ENCODE measurements at places on chromosomes 3 and 15. TPM values are rescaled to one million over a fixed set of nuclear protein-coding genes. Genes with fewer than 3 reads are reported as not detected.

Gene RTP1
- not detected for total RNA-seq

Gene CLEC3B
- 1.2 TPM for total RNA-seq

GRCh38 chr3:196645096-196645495 lies 5.6 kb downstream of the NRROS start:
- no peak overlapping the region for H3K4me3 ChIP-seq
- DNase-seq, result no peak
- peaks cover 6% of the 10 kb centered on the region for H3K27me3 ChIP-seq
- no peak overlapping the region for H3K27ac ChIP-seq
- no peaks in the 10 kb centered on the region for H3K36me3 ChIP-seq

DNA sequence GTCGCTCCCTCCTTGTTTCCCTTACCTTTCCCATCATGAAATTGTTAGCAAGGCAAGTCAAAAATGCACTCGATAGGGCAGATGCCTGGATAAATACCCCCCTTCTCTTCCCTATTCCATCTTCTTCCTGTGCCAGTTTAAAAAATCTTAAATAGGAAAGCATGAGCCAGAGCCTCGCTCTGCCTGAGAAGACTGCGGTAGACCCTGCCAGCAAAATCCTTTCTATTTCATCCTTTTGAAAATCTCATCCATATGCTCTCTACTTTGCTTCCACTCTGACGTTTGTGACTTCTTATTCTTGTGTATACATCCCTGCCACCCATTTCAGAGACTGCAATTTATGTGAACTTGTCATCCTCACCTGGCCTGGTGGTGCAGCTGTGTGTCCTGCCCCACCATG lies 114.6 kb upstream of the ETV5 start:
- peaks cover 3% of the 10 kb centered on the region for H3K4me1 ChIP-seq
- H3K27me3 ChIP-seq, result peaks cover 26% of the 10 kb centered on the region
- H3K36me3 ChIP-seq, result no peaks in the 10 kb centered on the region
- H3K27ac ChIP-seq, result no peak overlapping the region
- H3K4me3 ChIP-seq, result no peak overlapping the region
- DNase-seq, result no peak

GRCh38 chr3:2976212-2976611 lies 134.0 kb downstream of the IL5RA start:
- H3K27ac ChIP-seq, result no peak overlapping the region
- H3K27me3 ChIP-seq, result peaks cover 10% of the 10 kb centered on the region
- no peak for DNase-seq

Gene REC114
- not detected for total RNA-seq

Gene MST1
- 103 TPM for total RNA-seq

GRCh38 chr15:87082581-87082980 lies 1002.9 kb downstream of the AGBL1 start:
- H3K4me1 ChIP-seq, result no peaks in the 10 kb centered on the region
- H3K27ac ChIP-seq, result no peak overlapping the region
